Activated T-cell treated with anti-CD3 and anti-CD28 coated beads, Interleukin-2, amount 50 U/mL, for 24 hours (primary cell): ENCODE measurements at places on chromosomes 3 and 15.
A peak's percentile ranks its signal among the peaks of the same experiment; 100 is the strongest.

DNA sequence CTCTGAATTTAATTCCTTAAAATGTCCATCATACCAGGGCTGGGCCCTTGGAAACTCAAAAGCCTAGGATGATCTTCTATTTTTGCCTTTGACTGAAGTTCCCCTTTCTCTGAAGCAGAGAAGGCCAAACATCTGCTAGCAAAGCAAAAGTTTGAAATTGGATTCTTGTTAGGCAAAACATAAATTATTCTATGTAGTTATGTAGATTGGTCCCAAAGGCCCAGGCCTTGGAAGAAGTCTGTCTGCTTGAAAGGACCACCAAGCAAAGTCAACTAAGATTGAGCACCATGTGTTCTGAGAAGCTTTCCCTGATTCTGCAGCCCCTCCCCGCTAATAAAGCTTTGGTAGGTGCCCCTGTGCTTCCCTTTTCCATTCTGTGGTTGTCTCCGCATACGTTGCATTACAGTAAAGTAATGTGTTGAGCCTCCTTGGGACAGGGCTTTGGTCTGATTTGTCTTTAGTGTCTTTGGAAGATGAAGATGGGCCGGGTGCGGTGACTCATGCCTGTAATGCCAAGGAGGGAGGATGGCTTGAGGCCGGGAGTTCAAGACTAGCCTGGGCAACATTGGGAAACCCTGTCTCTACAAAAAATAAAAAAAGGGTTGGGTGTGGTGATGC lies 56.4 kb downstream of the RPL39L start:
- no peak for DNase-seq

DNA sequence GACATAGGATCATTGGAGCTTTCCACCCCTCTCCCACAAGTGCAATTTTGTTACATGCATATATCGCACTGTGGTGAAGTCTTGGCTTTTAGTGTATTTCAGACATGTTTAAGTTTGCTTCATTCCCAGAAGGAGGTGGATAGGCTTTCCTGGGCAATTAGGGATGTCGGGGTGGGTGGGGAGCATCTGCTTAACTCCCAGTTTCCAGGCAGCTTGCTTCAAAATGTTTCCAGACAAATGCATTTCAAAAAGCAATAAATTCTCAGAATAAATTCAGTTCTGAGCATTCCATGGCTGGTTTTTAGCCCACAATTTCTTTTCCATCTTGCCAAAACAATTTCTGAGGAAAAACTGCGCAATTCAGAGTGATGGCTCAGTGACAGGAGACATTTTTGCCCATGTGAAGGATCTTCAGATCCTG lies 227.7 kb upstream of the ZPLD1 start:
- DNase-seq = no peak

GRCh38 chr15:42314818-42315217 lies 41.6 kb upstream of the TMEM87A start:
- no peak for DNase-seq

DNA sequence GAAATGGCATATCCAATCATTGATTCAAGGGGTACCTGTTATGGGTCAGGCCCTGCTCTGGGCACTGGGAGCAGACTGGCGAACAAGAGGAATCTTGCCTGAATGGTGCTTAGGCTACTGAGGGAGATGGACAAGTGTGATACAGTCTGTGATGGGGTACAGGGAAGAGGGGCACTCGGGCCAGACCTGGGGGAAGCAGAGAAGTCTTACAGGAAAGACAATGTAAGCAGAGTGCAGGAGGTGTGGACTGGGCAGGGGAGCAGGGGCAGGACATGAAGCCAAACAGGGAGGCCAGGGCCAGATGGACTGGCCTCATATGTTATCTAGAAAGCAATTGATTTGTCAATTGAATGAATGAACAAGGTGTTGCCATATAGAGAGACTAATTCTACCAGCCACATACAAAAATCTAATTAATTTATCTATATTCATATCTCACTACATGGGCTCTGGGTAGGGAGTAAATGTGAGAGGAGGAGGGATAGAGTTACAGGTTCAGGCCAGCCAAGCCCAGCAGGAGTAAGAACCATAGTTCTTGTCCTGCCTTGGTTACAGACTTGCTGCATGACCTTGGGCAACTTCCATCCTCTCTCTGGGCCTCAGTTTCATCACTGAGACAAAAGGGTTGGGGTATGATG lies 3.6 kb upstream of the IGDCC4 start:
- DNase-seq = no peak

GRCh38 chr3:38645076-38645475 lies 4.4 kb downstream of the SCN5A start:
- DNase-seq = no peak

GRCh38 chr15:31223478-31224350 lies 102.9 kb upstream of the KLF13 start:
- no peak for DNase-seq

DNA sequence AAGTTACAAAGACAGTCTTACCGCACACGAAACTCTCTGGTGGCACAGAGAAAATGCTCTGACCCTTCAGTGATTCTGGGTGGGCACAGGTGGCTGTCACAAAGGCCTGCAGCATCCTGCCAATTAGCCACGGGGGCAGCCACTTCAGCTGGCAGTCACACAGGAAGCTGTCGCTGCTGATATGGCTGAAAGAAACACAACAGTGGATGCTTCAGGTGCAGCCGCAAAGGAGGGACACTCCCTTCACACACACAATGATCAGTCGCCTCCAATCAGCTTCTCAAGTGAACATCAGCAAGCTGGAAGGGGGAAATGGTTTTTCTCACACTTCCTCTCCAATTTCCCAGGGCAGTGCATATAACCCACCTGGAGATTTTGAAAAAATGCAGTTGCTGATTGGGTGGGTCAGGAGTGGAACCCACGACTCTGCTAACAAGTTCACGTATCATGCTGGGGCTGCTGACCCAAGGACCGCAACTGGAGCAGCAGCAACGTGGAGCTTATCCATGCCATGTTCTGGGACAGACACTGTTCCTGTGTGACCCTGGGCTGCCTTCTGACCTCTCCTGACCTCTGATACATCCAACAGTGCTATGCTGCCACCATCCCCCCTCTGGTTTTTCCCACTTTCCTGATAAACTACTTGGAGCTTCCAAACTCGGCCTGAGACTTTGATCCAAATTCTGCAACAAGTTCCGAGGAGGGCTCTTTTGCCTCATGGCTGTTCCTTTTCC lies 106.6 kb downstream of the LRIG1 start:
- DNase-seq = peak; percentile 48

- DNase-seq = peak; percentile 22
These were observed 167.5 kb downstream of the GOLGA6L4 start for GRCh38 chr15:84402856-84403608.

DNA sequence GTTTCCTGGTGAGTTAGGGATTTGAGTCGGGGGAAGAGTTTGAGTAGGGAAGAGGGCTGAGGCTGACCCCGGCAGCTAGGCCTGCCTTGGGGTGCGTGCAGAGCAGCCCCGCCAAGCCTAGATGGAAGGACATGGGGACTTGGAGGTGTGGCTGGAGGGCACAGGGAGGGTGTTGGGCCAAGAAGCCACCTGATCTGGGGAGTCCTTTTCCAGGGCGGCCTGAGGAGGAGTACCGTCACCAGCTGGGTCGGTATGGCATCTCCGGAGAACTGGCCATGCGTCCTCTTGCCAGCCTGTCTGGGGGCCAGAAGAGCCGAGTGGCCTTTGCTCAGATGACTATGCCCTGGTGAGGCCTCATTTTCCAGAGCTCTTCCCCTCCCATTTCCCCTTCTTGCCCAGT lies 6.9 kb downstream of the ABCF3 start:
- no peak for DNase-seq

DNA sequence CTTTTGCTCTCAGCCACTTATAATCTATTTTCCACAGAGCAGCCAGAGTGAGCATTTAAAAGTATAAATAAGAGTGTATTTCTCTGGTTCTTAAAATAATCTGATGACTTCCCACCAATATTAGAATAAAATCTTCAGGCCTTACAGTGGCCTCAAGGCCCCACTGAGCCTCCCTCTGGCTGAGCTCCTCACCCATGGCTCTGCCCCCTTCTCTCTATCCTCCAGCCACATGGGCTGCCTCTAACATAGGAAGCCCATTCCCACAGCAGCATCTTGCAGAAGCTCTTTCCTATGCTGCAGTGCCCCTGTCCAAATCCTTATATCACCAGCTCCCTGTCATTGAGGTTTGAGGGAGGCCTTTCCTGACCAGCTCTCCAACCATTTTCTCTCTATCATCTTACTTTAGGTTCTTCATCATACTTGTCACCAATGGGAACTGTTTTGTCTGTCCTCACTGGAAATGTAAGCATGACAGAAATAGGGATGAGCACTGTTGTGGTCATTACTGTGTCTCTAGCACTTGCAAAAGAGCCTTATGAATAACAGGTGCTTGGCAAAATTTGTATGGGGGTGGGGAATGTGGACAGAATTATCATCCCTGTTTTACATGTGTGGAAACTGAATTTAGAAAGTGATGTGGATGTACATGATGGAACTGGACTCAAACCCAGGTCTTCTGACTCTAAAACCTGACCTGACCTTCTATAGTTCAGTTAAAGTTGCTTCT lies 250.6 kb downstream of the NR1D2 start:
- no peak for DNase-seq

GRCh38 chr3:183823963-183824362 lies 1.4 kb downstream of the MAP6D1 start:
- no peak for DNase-seq

DNA sequence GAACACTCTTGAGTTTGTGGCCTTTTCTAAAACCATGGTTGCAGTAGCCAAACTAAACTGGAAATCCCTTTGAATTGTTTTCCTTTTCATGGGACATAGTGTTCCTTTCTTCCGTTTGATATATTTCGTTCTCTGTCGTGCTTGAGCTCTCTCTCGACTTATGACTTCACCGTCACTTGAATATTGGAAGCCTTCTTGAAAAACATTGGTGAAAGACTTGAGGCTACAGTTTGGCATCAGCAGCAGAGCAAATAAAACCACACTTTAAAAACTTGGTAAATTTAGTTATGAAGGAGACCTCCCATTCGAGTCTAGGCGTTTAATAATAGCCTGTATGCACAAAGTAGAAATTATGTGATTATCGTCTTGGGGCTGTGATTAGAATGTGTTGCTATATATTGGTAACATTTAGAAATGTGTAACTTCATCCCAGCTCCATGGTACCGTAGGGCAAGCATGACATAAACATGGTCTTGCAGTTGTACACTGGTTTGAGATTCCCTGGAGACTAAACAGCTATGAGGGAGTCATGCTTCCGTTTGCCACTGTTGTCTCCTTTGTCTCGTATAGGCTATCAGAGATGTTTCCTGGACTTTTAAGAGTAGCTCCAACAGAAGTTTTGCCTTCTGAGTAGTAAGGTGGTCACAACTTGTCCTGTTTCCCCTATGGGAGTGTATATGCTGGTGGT lies 122.3 kb downstream of the PTPRG start:
- no peak for DNase-seq

- DNase-seq = no peak
These were observed 6.2 kb downstream of the TSPAN3 start for GRCh38 chr15:77064539-77065308.

GRCh38 chr15:77034695-77035489 lies 36.0 kb downstream of the TSPAN3 start:
- DNase-seq = peak; percentile 72

GRCh38 chr3:53493963-53494791 lies at the start of gene CACNA1D:
Gene CACNA1D (plus strand): TSS chr3:53494611. CDS start chr3:53495167, 556 bp downstream.
- DNase-seq = peak; percentile 46

DNA sequence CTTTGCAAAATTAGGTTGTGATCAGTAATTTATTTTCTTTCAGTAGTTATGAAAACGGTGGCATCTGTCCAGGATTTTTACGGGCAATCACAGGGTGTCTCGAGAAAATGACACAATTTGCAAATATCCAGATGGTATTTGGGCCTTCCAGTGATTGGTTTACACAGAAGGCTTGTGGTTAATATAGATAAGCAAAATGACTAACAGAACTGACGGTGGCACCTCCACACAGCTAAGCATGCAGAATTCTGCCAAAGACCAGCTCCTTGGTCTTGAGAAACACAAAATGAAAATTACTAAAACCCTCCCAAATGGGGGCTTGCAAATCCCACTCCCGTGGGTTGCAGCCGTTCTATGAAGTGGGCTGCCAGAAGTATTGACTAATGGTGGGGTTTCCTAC lies 5.5 kb downstream of the ARHGEF3 start:
- no peak for DNase-seq

GRCh38 chr3:191066669-191067068 lies 132.4 kb upstream of the OSTN start:
- no peak for DNase-seq

DNA sequence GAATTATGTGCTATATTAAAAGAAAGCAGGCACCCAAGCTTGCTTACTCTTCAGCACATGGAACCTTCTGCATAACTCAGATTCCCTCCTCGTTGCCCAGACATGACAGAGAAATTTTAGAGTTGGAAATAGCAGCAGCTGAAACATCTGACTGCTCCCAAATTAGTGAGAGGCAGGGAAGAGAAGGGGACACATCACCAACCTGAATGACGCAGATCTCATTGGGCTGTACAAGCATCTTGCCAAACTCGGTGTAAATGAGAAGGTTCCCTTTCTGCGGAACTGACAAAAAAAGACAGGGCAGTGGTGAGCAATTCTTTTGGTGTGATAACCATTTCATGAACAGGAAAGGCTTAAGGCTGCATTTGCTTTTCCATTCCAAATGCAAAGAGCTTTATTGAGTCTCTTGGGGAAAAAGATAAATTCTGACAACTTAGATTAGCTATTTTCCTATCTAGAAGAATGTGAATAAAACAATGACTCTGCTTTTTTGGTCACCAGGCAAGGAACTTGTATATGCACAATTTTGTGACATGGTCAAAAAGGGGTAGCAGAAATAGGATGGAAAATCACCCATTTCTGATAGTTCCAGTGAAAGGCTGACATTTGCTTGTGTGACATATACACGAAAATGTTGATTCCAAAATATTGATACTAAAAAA lies 35.1 kb downstream of the HGD start:
- no peak for DNase-seq

- no peak for DNase-seq
These were observed 29.7 kb downstream of the ZBBX start for GRCh38 chr3:167350245-167350862.

GRCh38 chr3:54067055-54067698 lies 55.2 kb upstream of the CACNA2D3 start:
- DNase-seq = no peak

- peak; percentile 76 for DNase-seq
These were observed 31.8 kb downstream of the CCNL1 start for GRCh38 chr3:157127831-157128767.

DNA sequence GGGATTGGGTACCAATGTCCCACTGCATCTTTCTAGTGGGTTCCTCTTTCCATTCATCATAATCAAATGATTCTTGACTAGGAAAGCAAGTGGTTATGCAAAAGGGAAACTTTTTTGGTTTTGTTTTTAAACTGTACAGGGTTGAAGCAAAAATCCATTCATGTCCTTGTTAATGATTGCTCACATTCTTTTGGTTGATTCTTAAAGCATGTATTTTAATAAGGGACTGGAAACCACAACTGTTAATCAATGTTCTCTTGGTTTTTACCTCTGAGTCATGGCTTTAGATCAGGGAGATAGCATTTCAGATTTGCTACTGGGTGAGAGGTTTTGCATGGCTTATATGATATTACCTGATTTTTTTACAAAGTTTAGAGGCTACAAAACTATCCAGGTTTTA lies 371.7 kb upstream of the RGMA start:
- DNase-seq = no peak

GRCh38 chr3:14511623-14512280 lies 28.4 kb downstream of the GRIP2 start:
- peak; percentile 14 for DNase-seq
